ENCODE measurements at places on chromosomes 7 and 10.

GRCh38 chr7:140249036-140249806 is 72.4 kb upstream of the KDM7A start:
- no peak for DNase-seq

GRCh38 chr10:111034598-111035310 is 42.1 kb upstream of the ADRA2A start:
- DNase-seq: no peak

DNA sequence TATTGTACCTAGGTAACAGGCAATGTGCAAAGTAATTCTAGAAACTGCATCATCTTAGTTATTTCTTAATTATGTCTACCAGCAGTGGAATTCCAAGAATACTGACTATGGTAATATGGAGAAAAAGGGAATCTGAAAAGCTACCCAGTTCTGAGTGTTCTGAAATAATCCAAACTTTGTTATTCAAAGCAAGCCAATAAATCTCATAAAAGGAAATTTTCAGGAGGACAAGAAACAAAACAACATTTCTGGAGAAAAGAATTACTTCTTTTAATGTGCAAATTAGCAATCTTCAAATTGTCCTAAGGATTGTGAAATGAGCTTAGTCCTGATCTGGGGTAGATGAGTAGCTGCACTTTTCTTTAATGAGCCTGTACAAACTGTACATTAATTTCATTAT is 88.8 kb downstream of the MYO3A start:
- peak; percentile 92 for DNase-seq

- DNase-seq: no peak
Observed at GRCh38 chr10:129099486-129099885, 367.6 kb upstream of the MGMT start.

DNA sequence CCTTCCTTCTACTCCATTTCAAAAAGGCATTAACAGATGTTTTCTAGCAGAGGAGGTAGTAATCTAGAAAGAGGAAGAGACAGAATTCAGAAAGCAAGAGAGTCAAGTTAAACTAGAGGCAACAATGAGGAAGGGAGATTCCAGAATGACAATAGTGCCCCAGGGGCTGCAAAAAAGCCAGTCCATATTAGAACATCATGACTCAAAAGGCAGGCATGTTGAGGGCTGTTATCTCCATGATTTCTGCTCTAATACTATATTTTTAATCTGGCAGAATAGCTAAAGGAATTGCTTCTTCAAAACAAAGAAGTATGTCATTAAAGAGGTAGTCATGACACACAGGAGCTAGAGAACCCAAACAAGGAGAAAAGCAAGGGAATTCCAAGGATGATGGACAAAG is 599.6 kb downstream of the INHBA start:
- DNase-seq: no peak

GRCh38 chr10:89904755-89905154 is 203.4 kb downstream of the KIF20B start:
- no peak for DNase-seq

DNA sequence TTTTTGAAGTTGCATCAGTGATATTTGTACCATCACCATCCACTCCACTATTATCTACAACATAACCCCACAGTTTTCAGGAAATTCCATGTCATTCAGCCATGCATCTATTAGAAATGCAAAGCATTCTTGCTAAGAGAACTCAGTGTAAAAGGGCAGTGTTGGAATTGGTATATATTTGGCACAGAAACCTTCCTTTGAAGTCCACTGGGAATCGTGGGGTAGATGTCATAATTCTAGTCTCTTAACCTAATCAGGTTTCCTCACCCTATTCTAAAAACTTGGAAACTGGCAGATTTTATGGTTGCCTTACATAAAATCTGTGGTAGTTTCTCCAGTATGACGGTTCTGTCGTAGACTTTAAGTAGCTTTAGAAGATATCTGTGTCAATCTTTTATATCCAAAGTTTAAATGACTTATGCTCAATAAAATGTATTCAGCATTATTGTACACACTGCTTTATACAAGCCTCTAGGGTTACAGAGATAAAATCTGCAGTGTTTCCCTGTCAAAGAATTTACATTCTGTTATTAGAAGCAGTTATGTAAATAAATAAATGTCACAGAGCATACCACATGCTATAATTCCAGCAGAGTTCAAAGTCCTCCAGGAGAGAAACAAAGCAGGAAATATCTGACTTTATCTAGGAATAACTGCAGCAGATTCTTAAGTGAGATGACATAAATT is 704.4 kb upstream of the CELF2 start:
- no peak for DNase-seq

- no peak for DNase-seq
Observed at GRCh38 chr10:132668048-132668394, 117.9 kb downstream of the NKX6-2 start.

GRCh38 chr10:113320987-113321386 is 231.9 kb upstream of the HABP2 start:
- DNase-seq: no peak

DNA sequence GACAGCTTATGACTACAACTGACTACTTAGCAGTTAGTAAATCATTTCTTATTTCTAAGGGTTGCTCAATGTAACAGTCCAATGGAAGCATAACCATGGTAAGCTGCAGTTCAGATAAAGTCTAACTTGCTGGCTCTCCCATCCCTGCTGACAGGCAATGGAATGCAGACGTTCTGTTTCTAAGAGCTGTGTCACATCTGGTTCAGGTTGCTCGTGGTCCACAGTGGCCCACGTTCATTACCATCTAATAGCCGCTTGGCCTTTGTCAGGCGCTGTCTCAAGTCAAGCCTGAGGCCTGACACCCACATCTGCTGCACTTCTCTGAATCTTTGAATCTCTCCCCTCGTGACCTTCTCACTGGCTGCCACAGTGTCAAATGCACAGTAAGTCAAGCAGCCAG is 240.8 kb downstream of the FGFR2 start:
- no peak for DNase-seq

GRCh38 chr7:79055722-79056415 is 397.6 kb downstream of the MAGI2 start:
- no peak for DNase-seq

- no peak for DNase-seq
Observed at GRCh38 chr7:137774793-137775201, 72.0 kb downstream of the DGKI start.

GRCh38 chr10:5159126-5159525 is 25.8 kb downstream of the AKR1C8 start:
- no peak for DNase-seq

GRCh38 chr10:10007957-10008356 is 1009.7 kb upstream of the CELF2 start:
- DNase-seq: no peak

- DNase-seq: no peak
Observed at GRCh38 chr10:119981826-119982225, 89.3 kb downstream of the SEC23IP start.

DNA sequence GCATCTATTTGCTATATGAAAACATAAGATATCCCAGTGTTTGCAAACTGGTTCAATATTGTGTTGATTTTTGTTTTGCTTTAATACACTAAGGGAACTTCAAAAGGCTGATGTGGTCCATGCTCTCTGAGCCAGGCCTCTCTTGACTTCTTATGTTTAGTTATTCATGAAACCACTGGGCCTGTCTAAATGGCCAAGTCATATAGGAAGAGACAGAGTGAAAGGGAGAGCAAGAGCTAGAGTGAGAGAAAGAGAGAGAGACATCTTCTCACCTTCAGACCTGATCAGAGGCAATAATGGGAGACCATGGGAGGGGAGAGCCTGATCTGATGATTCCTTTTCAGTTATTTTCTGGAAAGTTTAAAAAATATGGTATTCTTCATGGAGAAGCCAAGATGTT is 6.1 kb upstream of the FAS start:
- no peak for DNase-seq

DNA sequence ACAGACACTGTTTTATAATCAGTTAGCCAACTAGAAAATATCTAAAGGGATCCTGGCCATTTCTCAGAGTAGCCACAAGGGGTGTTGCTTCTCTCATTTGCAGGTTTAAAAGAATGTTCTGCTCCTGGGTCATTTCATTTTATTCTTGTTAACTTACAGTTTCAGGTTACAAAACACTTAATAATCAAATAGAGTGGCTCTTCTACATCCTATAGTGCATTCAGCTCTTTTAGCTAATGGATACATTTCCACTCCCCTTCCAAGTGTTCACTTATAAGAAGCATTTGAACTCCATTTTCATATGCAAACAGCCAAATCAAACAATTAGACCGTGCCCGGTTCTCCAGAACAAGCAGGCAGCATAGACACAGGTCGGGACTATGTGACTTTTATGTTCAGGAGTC is 117.5 kb downstream of the TRIL start:
- no peak for DNase-seq

DNA sequence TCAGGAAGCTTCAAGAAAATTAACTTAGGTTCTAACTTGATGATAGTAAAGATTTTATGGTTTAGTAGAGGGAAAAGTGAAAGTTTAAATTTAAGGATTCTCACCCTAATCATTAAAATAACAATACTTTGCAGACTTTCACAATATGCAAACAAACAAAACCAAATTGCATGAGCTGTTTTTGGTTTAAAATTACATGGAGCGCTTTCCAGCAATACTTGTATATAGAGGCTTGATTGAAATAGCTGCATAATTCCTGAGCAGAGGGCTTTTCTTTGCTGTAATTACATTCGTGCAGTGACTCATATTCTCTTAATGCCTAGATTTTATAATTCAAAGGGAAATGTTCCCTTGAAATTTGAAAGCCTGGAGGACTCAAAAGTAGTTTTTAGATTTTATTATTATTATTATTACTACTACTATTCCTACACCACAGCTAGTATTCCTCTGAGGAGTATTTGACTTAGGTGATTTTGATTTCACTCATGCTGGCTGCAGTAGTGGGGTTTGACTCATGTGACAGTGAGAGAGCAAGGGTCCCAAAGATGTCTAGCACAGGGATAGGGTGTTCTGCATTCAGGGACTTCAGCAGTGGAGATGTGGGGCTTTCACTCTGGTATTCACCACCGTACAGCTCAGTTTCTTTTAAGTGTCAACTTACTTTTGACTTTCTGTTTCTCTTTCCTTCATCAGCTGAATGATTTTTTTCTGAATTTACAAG is 138.1 kb downstream of the ADAM22 start:
- DNase-seq: peak; percentile 29

DNA sequence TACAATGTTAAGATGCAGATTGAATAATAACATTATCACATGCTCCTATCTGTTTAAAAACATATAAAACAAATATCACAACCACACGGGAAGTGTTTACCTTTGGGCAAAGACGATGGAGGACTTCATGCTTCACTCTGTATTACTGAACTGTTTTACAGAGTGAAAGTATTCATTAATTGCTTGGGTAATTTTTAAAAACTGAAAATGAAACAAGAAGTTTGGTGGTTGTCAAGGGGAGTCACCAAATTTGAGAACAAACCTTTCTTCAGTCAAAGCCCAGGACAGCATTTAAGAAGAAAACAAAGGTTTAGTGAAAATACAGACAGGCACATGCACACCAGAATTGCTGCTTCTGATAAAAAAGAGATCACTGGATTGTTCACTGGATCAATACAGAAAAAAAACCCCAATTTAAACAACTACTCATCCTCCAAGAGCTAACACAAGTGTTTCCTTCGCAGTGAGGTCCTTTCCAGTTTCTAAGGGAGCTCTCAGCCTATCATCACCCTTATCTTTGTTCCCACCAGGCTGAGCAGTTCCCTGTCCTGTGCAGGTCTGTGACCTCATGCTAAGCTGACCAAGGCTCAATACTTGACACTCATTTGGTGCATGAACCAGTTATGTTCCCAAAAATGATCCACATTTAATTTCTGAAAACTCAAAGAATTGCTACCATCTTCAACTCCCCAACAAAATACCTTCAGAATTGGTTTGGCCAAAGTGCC is 8.8 kb downstream of the PARP12 start:
- no peak for DNase-seq
